ENCODE measurements at places on chromosomes 2 and 18. TPM values are rescaled to one million over a fixed set of nuclear protein-coding genes. Genes with fewer than 3 reads are reported as not detected.

- DNase-seq = no peak
These were observed 45.1 kb upstream of the SERTAD2 start for GRCh38 chr2:64698668-64699444.

Gene ACMSD
- total RNA-seq = not detected

DNA sequence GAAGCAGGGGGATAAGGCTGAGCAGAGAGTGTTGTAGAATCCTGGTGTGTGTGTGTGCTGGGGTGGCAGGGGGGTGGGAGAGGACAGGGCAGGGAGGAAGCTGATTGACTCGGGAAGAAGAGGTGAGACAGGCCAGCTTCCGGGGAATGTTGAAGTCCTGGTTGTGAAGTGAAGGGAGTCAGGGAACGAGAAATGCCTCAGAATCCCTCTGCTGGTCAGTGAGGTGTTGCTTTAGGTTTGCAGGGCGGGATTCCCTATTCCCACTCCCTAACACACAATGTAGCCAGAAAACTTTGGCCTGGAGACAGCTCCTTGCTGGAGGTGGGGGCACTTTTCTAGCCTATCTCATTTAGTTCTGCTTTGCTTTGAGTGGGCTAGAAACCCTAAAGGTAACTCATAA, 265.1 kb downstream of the HAUS1 start:
- DNase-seq = no peak

- no peak for DNase-seq
These were observed 351.8 kb downstream of the DCC start for GRCh38 chr18:52691841-52692240.

Gene MGAT4A
- 60.0 TPM for total RNA-seq

- DNase-seq = no peak
These were observed 28.8 kb downstream of the PKDCC start for GRCh38 chr2:42076357-42077225.

DNA sequence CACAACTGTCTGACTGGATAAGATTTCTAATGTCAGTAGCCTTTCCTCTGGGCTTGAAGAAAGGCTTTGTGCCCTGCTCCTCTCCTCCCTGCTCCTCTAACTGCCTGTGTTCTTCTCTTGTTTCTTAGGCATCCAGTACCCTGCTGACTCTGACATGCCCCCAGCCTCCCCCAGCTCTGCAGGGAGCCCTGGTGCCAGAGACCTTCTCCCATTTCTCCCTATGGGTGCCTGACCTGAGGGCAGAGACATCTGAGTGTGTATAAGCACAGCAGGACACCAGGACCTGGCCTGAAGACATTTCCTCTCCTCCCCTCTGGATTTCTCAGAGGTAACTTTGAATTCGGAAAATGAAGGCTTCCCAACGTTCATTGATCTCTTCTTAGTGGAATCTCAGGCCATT, 23.6 kb downstream of the RNF144A start:
- no peak for DNase-seq

Gene EPAS1
- 59.8 TPM for total RNA-seq

Gene POTEF
- total RNA-seq = 25.0 TPM

DNA sequence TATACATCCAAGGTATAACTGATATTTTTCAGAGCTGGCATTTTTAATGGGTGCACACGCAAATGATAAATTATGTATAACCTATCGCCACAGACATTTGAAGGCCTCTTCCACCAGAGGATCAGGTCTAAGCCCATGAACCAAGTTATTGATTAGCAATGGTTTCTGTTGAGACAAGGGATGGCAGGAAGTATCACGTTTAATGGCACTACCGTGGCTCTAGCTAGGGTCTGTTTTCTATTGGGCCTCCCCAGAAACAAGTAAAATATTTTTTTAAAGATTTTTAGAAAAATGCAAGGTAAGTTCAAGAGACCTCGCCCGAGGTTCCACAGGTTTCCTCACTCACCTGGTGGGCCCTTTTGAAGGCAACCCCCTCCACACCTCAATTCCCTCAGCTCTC, 667 bp downstream of the GFPT1 start:
- no peak for DNase-seq

DNA sequence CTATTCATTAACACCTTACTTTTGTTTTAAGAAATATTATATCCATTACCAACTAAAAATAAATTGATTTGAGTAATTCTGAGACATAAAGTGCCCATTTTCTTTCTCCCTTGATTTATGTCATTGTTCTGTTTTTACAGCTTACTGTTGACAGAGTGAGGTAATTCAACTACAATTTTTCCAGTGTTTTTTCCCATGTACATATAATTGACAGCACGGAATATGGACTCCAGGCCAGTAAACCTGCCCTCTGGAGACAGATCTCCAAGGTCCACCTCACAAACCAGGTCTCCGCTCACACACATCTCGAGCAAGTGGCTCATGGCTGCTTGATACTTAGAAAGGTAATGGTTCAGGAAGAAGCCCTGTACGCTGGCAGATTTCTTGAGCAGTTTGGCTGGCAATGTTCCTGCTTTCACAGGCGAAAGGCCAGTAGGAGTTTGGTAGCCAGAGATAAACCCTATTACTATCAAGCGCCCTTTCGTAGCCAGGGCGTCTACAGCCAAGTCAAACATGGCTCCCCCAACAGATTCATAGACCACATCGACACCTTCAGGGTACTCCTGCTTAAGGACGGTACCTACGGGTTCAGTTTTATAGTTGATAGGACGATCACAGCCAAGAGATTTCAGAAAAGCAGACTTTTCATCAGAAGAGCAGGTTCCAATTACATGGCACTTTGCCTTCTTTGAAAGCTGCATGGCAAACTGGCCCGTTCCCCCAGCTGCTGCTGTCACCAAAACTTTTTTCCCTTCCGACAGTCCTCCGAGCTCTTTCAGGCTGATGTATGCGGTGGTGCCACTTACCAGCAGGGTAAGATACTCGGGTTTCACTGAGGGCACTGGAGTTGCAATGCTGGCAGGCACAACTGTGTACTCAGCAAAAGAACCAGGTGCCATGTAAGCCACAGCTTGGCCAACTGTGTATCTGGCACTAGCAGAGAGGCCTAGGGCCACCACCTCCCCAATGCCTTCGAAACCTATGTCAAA, 7.4 kb downstream of the PTGR3 start:
- DNase-seq = no peak

Gene KLF11
- 11.8 TPM for total RNA-seq

DNA sequence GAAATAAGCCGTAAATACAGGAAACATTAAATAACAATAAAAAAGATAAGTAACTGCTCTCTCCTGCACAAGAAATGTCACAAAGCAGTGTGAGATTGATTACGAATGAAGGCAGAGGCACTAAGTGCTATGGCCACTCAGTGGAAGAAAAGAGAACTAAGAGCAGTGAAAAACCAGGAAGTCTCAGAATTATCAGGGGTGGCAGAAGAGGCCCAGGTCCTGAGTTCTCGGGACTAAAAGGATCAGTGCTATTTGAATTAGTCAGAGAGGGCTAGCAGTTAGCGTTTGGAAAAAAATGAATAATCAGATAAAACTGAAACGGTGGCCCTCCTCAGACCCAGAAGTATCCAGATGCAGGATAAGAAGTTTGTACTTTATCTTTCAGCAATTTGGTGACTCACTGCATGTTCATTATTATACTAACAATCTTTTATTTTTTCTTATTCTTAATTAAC, 367.1 kb downstream of the ZEB2 start:
- DNase-seq = no peak

DNA sequence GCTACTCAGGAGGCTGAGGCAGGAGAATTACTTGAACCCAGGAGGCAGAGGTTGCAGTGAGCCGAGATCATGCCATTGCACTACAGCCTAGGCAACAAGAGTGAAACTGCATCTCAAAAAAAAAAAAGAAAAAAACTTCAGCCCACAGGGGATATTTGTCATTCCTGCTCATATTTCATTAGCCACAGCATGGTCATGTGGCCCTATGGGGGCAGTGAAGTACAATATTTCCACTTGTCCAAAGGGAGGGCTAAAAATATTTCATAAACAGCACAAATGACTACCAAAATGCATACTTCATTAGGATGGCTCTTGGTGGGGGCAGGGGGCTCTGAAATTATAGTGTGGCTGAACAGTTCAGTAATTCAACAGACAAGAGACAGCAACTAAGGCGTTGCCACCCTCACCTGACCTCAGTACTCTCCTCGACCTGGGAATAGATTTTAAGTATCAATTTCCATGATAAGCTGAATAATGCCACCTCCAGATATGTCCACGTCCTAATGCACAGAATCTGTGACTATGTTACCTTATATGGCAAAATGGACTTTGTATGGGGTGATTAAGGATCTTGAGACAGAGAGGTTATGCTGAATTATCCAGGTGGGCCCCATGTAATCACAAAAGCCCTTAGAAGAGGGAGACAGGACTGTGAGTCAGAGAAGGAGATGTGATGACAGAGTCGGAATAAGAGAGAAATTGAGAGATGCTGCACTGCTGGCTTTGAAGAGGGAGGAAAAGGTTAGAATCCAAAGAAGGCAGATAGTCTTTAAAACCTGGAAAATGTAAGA, 158.2 kb upstream of the CRIM1 start:
- no peak for DNase-seq

- DNase-seq = no peak
These were observed 124.8 kb upstream of the BCL2L11 start for GRCh38 chr2:110995911-110996310.

DNA sequence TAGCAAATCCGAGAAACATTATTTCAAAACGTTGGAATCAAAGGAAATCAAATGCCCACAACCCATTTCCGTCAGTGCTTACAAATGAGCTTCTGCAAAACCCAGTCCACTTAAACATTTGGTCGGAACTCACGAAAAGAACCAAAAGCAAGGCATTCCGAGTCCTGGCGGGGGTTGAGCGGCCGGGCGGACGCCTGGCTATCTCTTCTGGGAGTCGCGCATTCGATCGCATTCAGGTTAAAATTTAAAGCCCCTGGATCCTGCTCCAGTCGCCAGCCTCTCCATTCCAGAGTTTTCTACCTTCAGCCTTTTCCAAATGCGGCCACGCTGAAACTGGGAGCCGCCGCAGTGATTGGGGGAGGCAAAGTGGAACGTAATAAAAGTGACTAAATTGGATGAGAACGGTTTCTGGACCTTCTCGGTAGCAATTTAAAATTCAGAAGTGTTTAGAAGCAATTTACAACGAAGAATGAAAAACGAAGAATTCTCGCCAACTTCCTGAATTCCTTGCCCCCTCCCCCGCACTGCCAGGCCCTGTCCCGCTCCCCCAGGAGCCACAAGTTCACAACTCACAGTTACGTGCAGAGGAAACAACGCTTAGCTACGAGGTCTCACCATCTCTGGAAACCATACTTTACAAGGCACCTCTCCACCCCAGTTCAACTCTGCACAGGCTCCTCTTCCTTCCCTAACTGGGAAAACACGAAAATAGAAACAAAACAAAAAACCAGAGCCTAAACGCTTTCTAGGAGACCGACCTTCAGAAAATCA, 1.7 kb upstream of the GATA6 start:
- DNase-seq = no peak

DNA sequence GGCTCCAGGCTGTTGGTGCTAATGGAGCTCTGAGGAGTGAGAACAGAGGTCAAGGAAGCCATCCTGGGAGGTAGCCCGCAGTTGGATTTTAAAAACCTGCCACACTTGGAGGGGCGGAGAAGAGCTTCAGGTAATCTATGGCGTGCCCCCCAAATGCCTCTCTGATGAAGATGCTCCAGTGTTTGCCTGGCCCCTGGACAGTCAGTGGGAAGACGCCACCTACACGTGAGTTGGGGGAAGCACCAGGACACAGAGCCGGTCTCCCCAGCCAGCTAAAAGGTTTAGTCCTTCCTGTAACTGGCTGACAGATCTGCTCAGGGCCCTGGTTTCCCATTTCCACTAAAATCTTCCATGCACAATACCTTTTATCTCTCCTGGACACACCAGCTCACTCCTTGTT, 225.0 kb downstream of the TTC32 start:
- DNase-seq = no peak

- no peak for DNase-seq
These were observed 124.5 kb downstream of the SETBP1 start for GRCh38 chr18:44805176-44805575.

Gene ZNF24
- 52.6 TPM for total RNA-seq

- no peak for DNase-seq
These were observed 82.0 kb downstream of the RRM2 start for GRCh38 chr2:10204326-10205161.

Data from type B pancreatic cell (in vitro differentiated cells).